ENCODE measurements at places on chromosomes 13 and 19.

- no peak for DNase-seq
These were observed 15.6 kb downstream of the KPNA3 start for GRCh38 chr13:49776871-49777270.

- no peak for DNase-seq
These were observed 473.6 kb upstream of the SPRY2 start for GRCh38 chr13:80814541-80814940.

DNA sequence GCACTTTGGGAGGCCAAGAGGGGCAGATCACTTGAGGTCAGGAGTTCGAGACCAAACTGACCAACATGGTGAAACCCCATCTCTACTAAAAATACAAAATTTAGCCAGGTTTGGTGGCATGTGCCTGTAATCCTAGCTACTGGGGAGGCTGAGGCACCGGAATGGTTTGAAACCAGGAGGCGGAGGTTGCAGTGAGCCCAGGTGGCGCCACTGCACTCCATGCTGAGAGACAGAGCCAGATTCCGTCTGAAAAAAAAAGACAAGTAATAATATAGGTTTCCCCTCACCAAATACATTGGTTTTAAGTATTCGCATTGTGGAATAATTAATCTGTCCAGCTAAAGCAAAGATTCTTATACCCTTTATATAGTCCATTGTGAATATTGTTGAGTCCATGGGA, 1544.6 kb downstream of the OLFM4 start:
- no peak for DNase-seq

DNA sequence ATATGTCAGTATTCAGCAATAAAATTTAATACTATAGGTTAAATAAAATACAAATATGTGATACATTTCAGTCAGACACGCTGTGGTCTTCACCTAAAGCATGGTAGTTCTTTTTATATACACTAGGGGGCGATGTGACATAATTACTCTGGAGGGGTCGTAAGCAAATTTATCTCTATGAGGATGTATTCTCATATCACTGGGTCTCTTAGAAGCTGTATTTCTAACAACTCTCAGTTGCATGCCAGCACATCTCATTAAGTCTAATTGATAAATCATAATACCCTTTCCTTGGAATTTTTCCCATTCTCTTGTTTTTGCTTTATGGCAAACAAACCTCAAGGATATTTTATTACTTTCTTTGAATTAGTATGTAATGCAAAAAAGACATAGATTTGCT, 3.9 kb upstream of the PCDH17 start:
- peak; percentile 47 for DNase-seq

GRCh38 chr13:59368693-59369092, 795.0 kb downstream of the DIAPH3 start:
- DNase-seq: no peak

DNA sequence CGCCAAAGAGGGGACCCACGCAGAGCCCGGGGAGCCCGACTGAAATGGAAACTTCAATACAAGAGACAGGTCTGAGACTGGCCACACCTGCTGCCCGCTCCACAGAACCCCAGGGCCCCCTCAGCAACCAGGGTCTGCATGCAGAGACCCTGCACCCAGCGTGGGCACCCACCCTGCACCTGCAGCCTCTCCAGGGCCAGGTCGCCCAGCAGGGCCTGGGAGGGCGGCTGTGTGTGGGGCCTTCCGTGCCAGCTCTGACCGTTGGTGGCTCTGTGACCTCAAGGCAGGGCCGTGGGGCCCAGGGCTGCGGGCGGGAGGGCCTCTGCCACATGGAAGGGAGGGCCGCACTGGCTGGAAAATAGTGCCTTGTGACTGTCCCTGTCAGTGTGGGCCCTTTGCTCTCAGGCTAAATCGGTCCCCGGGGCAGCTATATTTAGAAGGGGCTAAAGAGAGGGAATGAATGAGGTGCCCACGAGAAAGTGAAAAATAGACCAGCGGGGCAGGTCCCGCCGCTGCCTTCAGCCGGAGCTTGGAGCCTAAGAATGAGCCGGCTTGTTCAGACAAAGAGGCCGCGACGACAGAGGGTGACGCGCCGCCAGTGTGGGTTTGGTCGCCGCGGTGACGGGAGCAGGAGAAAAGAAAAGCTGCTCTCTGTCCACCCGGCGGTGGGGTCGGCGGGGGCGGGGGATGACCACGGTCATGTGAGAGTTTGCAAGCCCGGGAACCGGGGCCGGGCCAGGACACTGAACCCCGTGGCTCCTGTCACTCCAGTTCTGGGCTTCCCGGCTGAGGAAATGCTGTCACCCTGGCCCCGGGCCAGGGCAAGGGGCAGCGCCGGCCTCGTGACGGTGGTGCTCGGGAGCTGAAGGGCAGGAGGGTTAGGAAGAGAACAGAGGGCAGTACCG, 70.5 kb downstream of the GADD45B start:
- DNase-seq: peak; percentile 53

DNA sequence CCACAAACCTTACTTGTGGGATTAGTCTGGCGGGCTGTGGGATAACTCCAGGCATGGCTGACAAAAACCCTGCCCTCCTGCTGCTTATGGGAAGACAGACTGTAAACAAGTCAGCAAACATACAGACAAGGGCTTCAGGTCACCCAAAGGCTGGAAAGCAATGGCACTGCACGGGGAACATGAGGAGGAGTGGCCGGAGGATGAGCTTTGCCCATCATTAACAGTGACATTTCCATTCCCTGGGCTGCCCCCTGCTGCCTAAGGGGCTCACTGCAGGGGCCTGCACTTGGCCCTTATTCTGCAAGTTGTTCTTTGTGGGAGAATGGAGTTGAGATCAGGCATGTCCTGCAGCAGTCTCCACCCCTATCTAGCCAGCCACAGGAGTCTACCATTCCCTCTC, 91.3 kb downstream of the UQCRFS1 start:
- peak; percentile 33 for DNase-seq

DNA sequence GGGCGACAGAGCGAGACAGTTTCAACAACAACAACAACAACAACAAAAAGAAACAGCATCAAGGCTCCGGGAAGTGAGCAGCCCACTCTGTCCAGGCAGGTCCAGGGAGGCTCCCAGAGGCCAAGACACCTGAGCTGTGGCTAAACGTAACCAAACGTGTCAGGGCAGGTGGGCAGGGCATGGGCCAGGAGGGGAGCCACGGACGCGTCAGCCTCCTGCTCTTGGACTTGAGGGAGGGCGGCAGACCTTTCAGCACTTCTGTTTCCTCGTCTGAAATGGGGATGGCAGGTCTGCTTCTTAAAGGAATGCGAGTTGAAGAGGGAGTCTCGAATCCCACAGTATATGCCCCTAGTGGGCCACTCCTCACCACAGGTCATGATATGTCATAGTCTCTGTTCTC, 53.8 kb downstream of the MYO9B start:
- no peak for DNase-seq

DNA sequence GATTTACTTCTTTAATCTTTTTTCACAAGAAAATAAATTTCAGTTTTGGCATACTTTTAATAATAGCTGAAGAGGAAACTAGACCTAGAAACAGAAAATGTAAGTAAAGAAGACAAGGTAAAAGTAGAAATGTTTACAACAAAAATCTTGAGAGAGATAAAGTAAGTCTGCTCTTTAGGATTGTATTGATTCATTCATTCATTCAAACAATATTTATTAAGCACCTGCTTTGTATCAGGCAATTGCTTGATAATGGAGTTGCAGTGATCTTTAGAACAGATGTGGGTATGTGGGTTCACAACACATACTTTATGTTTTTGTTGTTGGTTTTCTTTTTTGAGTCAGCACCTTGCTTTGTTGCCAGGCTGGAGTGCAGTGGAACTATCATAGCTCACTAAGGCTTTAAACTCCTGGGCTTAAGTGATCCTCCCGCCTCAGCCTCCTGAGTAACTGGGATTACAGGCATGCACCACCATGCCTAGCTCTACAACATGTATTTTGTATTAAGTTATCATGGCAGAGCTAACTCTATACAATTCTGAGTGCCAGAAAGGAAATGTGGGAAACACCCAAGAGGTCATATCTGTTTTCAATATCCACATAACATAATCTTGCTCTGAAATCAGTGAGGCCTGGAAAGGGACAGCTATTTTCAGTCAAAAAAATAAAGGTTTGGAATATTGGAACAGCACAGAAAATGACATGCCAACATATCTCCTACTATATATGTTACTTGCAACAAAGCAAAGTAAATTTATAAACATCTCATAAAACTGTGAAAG, 8.8 kb upstream of the SPART start:
- DNase-seq: no peak

- peak; percentile 94 for DNase-seq
These were observed 11.5 kb downstream of the APLP1 start for GRCh38 chr19:35879770-35880317.

- peak; percentile 31 for DNase-seq
These were observed 1.5 kb downstream of the SBNO2 start for GRCh38 chr19:1172353-1173158.

DNA sequence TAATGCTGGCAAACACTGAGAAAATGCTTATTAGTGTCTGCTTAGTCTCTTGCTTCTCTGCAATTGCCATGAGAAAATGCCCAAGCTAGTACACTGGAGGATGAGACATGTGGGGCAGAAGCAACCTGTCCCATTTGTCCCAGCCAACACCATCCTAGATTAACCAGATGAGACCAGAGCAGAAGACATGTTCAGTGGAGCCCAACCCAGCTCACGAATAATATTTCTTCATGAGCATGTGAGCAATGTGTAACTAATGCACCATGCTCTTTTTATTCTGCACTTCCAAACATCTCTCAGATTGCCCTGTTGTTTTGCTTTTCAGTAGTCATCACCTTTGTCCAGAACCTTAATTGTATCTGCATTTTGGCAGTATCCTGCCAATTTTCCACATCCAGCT, 21.4 kb downstream of the KL start:
- DNase-seq: no peak

- peak; percentile 69 for DNase-seq
These were observed 1.0 kb downstream of the PRMT1 start for GRCh38 chr19:49677901-49678674.

DNA sequence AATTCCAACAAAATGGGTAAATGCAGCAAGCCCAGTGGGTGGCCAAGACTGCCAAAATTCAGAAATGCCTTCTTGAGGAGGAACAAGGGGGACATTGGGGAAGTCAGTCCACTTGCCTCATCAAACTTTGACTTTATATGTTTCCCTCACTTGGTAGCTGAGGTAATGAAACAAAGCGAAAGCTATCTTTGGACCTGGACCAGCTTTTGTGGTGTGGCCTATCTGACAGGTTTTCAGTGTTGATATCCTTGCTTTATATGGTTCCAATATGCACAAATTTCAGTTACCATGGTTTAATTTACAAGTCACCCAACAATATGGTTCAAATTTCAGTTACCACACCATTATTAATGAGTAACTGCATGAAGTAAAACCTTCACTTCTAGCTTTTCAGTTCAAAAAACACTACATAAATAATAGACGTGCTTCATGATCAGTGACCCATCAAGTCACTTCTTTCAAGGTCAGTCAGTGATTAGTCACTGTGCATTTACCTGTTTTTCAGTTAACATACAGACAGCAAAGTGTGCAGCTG, 17.7 kb upstream of the POU4F1 start:
- DNase-seq: no peak

Measured in SW480 (cell line).